ENCODE measurements at places on chromosomes 4 and X.

GRCh38 chr4:41177016-41177415, 37.3 kb downstream of the APBB2 start:
- peaks cover 37% of the 10 kb centered on the region for H3K4me1 ChIP-seq
- DNase-seq = no peak
- no peak overlapping the region for H3K27ac ChIP-seq
- H3K36me3 ChIP-seq = no peaks in the 10 kb centered on the region
- H3K4me3 ChIP-seq = no peak overlapping the region

DNA sequence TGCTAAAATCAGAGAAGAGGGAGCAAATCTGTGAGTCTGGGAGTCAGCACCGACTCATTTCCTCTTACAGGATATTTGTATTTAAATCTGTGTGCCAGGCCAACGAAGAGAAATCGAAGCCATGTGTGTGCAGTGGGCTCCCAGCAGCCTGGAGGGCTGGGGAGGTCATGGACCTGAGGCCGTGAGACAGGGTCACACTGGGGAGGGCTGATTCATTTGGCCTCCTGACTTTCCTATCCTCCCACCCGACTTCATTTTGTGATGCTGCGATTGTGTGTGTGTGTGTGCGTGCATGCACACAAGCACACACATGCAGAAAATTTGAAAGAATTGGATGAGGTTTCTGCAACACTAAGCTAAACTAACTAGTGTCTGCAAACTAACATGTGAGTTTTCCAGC, 48.7 kb upstream of the STX18 start:
- no peaks in the 10 kb centered on the region for H3K36me3 ChIP-seq
- no peak for DNase-seq
- no peaks in the 10 kb centered on the region for H3K4me1 ChIP-seq

DNA sequence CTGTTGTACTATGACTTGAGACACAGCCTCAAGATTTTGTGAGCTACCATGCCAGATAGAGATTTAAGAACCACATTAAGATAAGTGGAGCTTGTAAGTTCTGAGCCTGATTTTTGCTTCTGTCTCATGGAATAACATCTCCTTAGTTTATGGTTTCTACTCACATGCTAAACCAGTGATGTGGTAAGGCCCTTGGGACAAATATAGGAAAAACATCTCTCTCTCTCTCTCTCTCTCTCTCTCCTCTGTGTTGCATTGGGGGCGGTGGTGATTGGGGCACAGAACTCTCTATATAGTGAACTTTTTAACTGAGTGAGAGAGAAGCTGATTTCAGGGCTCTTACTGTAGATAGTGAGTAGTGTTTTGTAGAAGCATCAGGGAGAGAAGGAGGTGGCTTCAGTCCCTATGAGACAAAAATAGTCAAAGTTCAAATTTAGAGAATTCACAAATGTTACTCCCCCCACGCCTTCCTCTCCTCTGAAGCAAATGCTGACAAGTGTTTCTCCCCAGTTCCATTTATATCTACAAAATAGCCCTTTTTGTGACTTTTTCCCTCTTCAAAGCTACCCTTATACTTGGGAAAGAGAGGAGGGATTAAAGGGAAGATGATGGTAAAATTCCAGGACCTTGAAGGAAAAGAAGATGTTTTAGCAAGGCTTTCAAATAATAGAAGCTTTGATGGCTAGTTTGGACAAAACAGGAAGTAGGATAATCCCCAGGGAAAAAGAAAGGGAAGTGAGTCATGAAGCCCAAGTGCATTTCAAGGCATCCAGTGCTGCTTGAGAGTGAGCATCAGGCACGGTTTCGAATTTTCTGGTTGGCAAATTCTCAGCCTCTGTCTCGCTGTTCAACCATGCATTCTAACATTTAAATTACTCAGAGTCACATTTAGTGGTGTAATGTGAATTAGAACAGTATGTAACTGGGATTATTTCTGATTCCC, 134.3 kb upstream of the AP1S2 start:
- H3K27ac ChIP-seq = peak overlapping the region; percentile 51
- no peaks in the 10 kb centered on the region for H3K4me1 ChIP-seq
- no peaks in the 10 kb centered on the region for H3K36me3 ChIP-seq
- no peak overlapping the region for H3K4me3 ChIP-seq
- no peaks in the 10 kb centered on the region for H3K27me3 ChIP-seq

DNA sequence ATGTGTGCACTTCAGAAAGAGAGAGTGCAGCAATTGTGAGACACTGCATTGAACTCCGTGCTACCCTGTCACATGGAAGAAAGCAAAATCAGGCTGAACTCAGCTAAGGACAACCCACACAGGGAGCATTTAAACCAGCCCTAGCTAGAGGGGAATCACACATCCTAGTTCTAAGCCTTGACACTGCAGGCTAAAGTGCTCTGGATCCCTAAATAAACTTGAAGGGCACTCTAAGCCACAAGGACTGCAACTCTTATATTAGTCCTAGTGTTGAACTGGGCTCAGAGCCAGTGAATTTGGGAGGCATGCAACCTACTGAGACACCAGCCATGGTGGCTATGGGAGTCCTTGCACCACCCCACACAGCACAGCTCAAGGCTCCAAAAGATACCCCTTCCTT, 311.9 kb downstream of the OPHN1 start:
- no peaks in the 10 kb centered on the region for H3K36me3 ChIP-seq
- DNase-seq = no peak
- no peaks in the 10 kb centered on the region for H3K4me1 ChIP-seq
- no peaks in the 10 kb centered on the region for H3K27me3 ChIP-seq
- no peak overlapping the region for H3K27ac ChIP-seq

GRCh38 chr4:80074651-80075050, 1.6 kb upstream of the ANTXR2 start:
- no peaks in the 10 kb centered on the region for H3K36me3 ChIP-seq
- H3K4me1 ChIP-seq = peaks cover 14% of the 10 kb centered on the region
- no peak overlapping the region for H3K27ac ChIP-seq
- no peak overlapping the region for H3K4me3 ChIP-seq
- no peaks in the 10 kb centered on the region for H3K27me3 ChIP-seq
- no peak for DNase-seq

GRCh38 chrX:26109142-26109541, 29.0 kb upstream of the MAGEB18 start:
- no peaks in the 10 kb centered on the region for H3K4me1 ChIP-seq
- H3K27ac ChIP-seq = no peak overlapping the region
- H3K27me3 ChIP-seq = no peaks in the 10 kb centered on the region
- H3K36me3 ChIP-seq = no peaks in the 10 kb centered on the region
- DNase-seq = no peak

DNA sequence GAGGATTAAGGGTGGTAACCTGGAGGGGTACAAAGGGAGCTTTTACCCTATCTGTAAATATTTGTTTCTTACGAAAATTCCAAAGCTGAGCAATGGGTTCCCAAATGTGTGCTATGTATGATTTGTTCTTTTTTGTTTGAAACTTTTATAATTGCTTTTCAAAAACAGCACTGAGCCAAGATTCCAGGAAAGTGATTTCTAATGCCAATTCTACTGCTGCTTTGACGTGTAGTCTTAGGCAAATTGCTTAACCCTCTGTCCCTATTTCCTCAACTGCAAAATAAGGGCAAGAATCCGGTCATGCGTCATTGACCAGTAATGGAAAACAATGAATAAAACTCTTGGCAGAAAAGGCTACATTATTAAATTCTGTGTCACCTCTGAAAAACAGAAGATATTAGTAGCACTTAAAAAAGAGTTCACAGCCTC, 454.7 kb downstream of the IL15 start:
- H3K27me3 ChIP-seq = no peaks in the 10 kb centered on the region
- no peak for DNase-seq
- H3K27ac ChIP-seq = peak overlapping the region; percentile 89
- H3K4me3 ChIP-seq = no peak overlapping the region
- H3K36me3 ChIP-seq = no peaks in the 10 kb centered on the region
- no peaks in the 10 kb centered on the region for H3K4me1 ChIP-seq

- H3K27me3 ChIP-seq = no peaks in the 10 kb centered on the region
- H3K4me3 ChIP-seq = no peak overlapping the region
- no peaks in the 10 kb centered on the region for H3K36me3 ChIP-seq
- DNase-seq = no peak
- no peaks in the 10 kb centered on the region for H3K4me1 ChIP-seq
These were observed 1257.3 kb upstream of the DIAPH2 start for GRCh38 chrX:95427389-95427788.

- peak within 1 kb of the TSS; percentile 84 for H3K4me3 ChIP-seq
- no peaks in the 10 kb centered on the region for H3K36me3 ChIP-seq
- peak within 1 kb of the TSS; percentile 96 for H3K27ac ChIP-seq
- peak; percentile 71 for DNase-seq
- no peaks in the 10 kb centered on the region for H3K27me3 ChIP-seq
These were observed at the start of gene FAT1 for GRCh38 chr4:186723292-186724057. Gene FAT1, minus strand, starts transcription at chr4:186723856. Its CDS starts 14,029 bp downstream, at chr4:186709827.

DNA sequence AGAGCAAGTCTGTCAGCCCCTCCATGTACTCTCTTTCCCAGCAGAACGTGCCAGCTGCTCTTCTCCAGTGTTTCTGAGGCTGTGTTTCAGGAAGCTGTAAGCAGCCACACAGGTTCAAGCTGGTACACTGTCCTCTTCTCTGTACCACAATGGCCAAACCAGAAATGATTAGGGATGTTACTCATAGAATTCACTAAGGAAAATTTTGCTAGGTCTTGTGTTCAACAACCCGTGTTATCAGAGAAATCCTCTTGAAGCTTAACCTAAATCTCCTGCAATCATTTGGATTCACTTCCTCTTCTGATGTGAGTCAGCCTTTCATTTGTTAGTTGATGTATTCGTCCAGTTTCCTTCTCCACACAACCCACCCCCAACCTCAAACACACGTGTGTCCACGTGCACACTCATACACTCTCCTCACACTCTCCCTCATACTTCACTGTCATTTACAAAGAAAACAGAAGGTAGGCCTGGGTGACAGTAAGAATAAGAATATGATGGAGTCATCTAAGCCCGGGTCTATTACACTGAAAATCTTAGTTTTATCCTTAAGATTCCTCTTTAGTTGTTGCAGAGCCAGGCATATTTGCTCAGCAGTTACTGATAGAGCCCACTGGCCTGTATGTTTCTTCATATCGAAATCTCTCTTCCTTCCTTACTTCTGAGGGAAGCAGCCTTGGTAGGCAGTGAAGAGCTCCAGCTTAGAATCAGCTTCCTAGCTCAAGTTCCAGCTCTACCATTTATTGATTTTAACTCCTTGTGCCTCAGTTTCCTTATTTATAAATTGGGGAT, 63.4 kb downstream of the DCUN1D4 start:
- no peaks in the 10 kb centered on the region for H3K4me1 ChIP-seq
- peaks cover 39% of the 10 kb centered on the region for H3K36me3 ChIP-seq
- H3K27me3 ChIP-seq = no peaks in the 10 kb centered on the region
- no peak overlapping the region for H3K4me3 ChIP-seq

GRCh38 chrX:110167952-110168451, 149.9 kb downstream of the AMMECR1 start:
- no peaks in the 10 kb centered on the region for H3K27me3 ChIP-seq
- H3K36me3 ChIP-seq = no peaks in the 10 kb centered on the region
- H3K27ac ChIP-seq = no peak overlapping the region
- H3K4me3 ChIP-seq = no peak overlapping the region
- no peaks in the 10 kb centered on the region for H3K4me1 ChIP-seq

GRCh38 chrX:110532581-110532931, 173.9 kb downstream of the RTL9 start:
- no peak overlapping the region for H3K4me3 ChIP-seq
- no peak for DNase-seq
- H3K27ac ChIP-seq = no peak overlapping the region
- no peaks in the 10 kb centered on the region for H3K27me3 ChIP-seq
- H3K4me1 ChIP-seq = no peaks in the 10 kb centered on the region
